Breast epithelium (tissue), 4 donors: ENCODE measurements at places on chromosomes 3 and 15. TPM values are rescaled to one million over a fixed set of nuclear protein-coding genes. Genes with fewer than 3 reads are reported as not detected.

- DNase-seq: peak; percentile 79
Observed at GRCh38 chr15:63348392-63348791, 33.3 kb downstream of the CA12 start.

DNA sequence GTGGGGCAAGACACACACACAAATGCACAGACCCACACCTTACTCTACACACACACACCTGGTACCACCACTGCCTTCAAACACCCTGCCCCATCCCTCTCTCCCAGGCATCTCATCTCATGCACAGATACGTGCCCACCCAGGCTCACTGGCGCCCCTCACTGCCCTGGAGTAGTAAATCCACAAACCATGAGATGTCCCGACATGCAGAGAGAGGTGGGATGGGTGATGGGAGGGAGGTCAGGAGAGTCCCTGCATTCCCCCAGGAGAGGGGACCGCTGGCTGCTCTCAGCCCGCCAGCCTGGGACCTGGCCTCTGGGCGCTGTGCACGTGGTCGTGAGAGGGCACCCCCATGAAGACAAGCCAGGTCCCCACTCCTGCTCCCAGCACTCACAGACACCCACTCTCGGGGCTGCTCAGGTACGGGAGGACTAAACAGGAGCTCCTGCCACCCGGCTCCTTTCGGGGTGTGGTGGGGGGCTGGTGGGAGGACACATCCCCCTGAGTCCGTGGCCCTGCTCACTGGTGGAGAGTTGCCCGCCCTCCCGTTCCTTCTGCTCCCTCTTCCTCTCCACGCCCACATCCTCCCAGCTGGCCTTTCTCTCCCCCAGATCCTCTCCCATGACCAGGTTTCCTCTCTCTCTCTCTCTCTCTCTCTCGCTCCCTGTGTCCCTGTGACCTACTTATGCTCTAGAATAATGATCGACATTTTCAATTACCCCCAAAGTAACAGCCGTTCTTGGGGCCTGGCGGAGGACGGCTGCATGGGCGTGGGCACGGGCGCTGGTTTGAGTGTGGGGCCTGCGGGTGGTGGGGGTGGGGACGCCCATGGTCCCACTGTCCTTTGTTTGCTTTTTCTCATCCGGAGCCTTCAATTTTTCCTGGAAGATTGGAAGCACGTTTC is 18.9 kb upstream of the CSPG4 start:
- no peak for DNase-seq

Gene BUB1B
- 0.33 TPM for total RNA-seq

Gene AADACL2
- 0.73 TPM for total RNA-seq

Gene CCR1
- total RNA-seq: 4.3 TPM
